Activated CD4-positive, alpha-beta T cell treated with anti-CD3 and anti-CD28 coated beads for 36 hours (primary cell): ENCODE measurements at places on chromosomes 2 and 18.

GRCh38 chr2:209694748-209695147 lies 76.9 kb upstream of the UNC80 start:
- peaks cover 7% of the 10 kb centered on the region for H3K4me1 ChIP-seq
- H3K27ac ChIP-seq: no peak overlapping the region
- no peak overlapping the region for H3K4me3 ChIP-seq
- H3K36me3 ChIP-seq: no peaks in the 10 kb centered on the region
- H3K27me3 ChIP-seq: peaks cover 2% of the 10 kb centered on the region

DNA sequence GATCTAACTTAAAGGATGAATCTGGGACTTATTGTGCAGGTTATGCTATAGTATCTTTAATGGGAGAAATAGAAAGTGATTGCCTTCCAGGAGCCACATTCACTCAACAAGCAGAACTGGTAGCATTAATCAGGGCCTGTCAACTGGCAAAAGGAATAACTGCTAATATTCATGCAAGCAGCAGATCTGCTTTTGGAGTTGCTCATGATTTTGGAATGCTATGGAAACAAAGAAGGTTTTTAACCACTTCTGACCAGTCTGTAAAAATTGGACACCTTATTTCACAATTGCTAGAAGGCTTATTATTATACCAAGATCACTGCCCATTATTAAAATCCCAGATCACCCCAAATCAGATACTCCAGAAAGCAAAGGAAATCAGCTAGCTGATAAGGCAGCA lies 200.4 kb downstream of the MREG start:
- H3K27me3 ChIP-seq: peaks cover 2% of the 10 kb centered on the region
- H3K27ac ChIP-seq: no peak overlapping the region
- no peak for DNase-seq
- peaks cover 16% of the 10 kb centered on the region for H3K4me1 ChIP-seq
- no peaks in the 10 kb centered on the region for H3K36me3 ChIP-seq

- no peak overlapping the region for H3K4me3 ChIP-seq
- H3K27me3 ChIP-seq: no peaks in the 10 kb centered on the region
- peaks cover 36% of the 10 kb centered on the region for H3K36me3 ChIP-seq
- H3K27ac ChIP-seq: no peak overlapping the region
- H3K4me1 ChIP-seq: no peaks in the 10 kb centered on the region
Observed at GRCh38 chr18:49778826-49779465, 34.4 kb downstream of the ACAA2 start.

DNA sequence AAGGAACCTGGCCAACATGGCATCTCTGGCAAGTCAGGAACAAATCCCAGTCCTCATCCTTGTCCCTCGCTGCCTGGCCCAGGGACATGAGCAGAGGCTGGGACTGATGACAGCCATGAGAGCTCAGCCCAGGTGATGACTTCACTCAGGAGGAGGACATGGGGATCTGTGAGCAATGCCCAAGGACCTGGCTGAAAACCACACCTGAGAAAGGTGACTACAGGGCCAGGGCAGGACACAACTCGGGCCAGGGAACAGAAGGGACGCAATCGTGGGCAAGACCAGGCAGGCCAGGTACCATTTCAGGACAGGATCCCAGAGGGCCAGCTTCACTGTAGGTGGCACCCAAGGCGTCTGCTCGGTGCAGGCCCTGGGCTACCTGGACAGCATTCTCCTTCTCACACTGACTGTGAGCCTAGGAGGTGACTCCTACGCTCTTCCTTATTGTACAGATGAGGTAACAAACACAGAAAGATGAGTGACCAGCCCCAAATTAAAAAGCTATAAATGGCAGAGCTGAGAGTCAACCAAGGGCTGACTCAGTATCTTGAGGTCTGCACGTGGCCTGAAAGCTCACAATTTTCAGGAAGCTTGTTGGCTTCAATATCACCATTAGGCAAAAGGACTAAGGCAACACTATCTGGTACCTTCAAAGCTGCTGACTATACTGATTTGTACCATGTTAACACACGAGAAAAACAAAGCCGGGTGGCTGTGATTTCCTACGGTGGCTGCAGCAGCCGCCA lies 141.1 kb downstream of the EIPR1 start:
- H3K4me1 ChIP-seq: peaks cover 27% of the 10 kb centered on the region
- H3K36me3 ChIP-seq: peaks cover 26% of the 10 kb centered on the region
- H3K4me3 ChIP-seq: no peak overlapping the region
- DNase-seq: no peak

DNA sequence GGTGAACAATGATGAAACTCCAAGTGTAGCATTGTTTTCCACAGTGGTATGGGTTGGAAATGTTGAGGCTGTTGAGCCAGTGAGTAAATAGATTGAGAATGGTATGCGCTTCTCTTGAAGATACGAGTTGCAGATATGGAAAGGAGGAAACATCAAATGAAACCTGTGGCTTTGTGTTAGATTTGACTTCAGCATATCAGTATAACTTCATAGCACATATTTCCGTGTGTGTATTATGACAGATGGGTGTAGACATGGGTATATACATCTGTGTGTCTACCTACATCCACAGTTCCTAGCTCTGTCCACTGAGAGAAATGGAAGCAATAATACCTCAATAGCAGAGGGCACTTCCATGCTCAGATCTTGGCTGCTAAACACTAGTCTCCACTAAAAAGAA lies 8.0 kb downstream of the SNED1 start:
- no peak overlapping the region for H3K4me3 ChIP-seq
- peaks cover 8% of the 10 kb centered on the region for H3K36me3 ChIP-seq
- DNase-seq: no peak

DNA sequence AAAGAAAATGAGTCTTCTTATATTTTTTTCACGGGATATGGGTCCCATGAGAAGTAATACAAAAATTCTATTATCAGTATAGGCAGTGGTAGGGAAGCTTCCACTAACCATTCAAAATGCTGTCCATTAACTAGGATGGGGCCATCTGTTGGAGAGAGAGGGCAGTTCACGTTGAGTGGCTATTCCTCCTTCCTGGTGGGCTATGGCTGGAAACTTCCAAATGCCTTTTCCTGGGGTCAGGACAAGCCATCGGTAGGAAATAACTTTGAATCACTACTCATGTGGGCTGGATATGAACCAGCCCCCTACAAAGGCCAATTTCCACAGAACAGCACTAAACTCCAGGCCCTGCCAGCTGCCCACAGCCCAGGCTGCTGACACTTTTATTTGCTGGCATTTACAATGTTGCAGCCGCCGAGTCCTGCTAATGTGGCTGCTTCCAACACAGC lies 156.1 kb upstream of the HNRNPA3 start:
- H3K27me3 ChIP-seq: peaks cover 4% of the 10 kb centered on the region
- H3K4me1 ChIP-seq: no peaks in the 10 kb centered on the region
- no peak overlapping the region for H3K4me3 ChIP-seq
- H3K27ac ChIP-seq: no peak overlapping the region
- no peak for DNase-seq
- no peaks in the 10 kb centered on the region for H3K36me3 ChIP-seq

GRCh38 chr2:197890168-197890567 lies 85.8 kb downstream of the PLCL1 start:
- no peaks in the 10 kb centered on the region for H3K36me3 ChIP-seq
- no peaks in the 10 kb centered on the region for H3K27me3 ChIP-seq
- peaks cover 65% of the 10 kb centered on the region for H3K4me1 ChIP-seq
- no peak for DNase-seq

DNA sequence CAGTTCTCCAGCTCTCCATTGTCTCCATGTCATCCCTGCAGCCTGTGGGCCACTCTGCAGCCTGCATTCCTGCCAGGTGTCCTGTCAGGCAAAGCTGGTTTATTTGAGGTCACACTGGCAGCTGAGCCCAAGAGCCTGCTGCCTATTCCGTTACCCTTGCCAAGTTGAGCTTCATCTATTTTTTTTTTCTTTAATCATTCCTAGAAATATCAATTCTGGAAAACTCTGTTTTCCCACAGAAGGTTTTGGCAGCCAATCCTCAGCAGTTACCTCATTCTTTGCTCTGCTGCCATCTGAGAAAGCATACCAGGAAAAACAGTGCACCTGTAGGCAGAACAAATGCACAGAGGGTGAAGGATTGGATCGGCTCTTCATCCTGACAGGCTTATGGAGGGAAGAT lies 411.0 kb upstream of the ACVR2A start:
- DNase-seq: no peak
- H3K27me3 ChIP-seq: no peaks in the 10 kb centered on the region
- H3K4me3 ChIP-seq: no peak overlapping the region
- H3K36me3 ChIP-seq: no peaks in the 10 kb centered on the region
- H3K4me1 ChIP-seq: no peaks in the 10 kb centered on the region

GRCh38 chr2:70328921-70329561 lies 27.2 kb upstream of the FAM136A start:
- H3K4me1 ChIP-seq: no peaks in the 10 kb centered on the region
- H3K4me3 ChIP-seq: no peak overlapping the region
- H3K27me3 ChIP-seq: no peaks in the 10 kb centered on the region
- no peaks in the 10 kb centered on the region for H3K36me3 ChIP-seq

- DNase-seq: no peak
- H3K27ac ChIP-seq: no peak overlapping the region
Observed at GRCh38 chr2:137838255-137839092, 125.8 kb upstream of the HNMT start.

DNA sequence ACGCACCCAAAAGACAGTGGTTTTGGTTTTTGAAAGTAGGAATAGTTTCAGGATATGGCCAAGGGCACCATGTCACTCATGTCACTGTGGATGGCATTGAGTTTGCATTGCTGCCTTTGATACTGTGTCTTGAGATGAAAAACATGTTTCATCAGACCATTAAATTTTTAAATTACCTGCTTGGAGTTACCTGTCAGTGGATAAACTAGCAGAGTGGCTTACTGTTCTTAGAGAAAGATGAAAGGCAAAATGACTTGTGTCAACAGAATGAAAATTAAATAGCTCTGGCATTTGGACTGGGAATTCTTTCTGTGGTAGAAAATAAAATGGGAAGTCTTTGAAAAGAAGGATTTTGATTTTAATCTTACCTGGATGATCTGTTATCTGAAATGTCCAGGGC lies 386 bp downstream of the ICOS start:
- H3K27ac ChIP-seq: peak overlapping the region; percentile 98
- DNase-seq: no peak
- H3K4me1 ChIP-seq: peaks cover 56% of the 10 kb centered on the region

DNA sequence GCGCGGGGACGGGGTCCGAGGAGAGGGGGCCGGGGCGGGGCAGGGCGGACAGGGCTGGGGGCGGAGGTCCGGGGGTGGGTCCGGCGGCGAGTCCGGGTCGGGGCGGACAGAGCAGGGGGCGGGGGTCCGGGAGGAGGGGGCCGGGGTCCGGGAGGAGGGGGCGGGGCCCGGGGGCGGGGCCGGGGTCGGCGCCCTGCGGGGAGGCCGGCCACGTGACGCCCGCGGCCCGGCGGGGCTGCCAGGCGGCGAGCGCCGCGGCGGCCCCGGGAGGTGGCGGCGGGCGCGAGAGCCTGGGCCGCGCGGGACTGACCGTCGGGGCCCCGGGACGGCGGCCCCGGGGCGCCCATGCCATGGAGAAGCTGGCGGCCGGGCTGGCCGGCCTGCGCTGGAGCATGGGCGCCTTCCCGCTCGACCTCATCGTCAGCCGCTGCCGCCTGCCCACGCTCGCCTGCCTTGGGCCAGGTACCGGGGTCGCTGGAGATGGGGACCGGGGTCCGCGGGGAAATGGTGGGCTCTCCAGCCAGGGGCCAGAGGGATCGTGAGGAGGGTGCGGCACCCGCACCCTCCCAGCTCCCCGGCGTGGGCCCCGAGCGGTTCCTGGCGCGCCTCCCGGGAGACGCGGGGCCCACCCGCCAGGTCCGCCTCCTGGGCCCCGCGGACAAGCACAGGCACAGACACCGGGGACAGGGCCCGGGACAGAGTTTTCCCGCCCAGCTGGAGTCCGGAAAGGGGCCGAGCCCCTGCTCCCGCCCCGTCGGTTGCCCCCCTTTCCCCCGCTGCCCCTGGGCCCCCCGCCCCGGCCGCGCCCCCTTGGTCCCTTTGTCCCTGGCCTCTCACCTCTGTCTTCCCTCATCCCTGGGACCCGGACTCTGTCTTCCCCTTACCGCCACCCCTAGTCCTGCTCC lies at the start of gene GAREM2:
GAREM2 (plus strand) TSS at position 218 of the 905 bp plus-strand sequence; CDS start at position 351, 133 bp downstream.
- H3K27me3 ChIP-seq: peaks cover 26% of the 10 kb centered on the region
- DNase-seq: no peak
- peaks cover 2% of the 10 kb centered on the region for H3K36me3 ChIP-seq
- H3K27ac ChIP-seq: no peak within 1 kb of the TSS

DNA sequence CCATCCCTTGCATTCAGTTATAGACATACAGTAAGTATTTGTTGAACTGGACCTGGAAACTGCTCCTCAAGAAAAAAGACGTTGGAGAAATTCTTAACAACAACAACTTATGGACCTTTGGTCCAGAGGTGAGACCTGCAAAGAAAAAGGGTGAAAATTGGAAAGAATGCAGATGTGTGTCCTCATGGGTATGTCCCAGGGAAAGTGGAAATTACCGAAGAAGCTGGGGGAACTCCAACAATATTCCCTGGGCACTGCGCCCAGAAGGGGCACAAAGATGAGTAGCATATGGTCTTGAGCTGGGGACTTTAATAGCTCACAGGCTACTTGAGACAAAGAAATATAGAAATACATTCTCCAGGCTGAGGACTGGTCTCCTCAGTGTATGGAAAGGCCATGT lies 35.5 kb upstream of the YWHAQ start:
- no peak overlapping the region for H3K27ac ChIP-seq
- DNase-seq: no peak
- H3K36me3 ChIP-seq: no peaks in the 10 kb centered on the region

DNA sequence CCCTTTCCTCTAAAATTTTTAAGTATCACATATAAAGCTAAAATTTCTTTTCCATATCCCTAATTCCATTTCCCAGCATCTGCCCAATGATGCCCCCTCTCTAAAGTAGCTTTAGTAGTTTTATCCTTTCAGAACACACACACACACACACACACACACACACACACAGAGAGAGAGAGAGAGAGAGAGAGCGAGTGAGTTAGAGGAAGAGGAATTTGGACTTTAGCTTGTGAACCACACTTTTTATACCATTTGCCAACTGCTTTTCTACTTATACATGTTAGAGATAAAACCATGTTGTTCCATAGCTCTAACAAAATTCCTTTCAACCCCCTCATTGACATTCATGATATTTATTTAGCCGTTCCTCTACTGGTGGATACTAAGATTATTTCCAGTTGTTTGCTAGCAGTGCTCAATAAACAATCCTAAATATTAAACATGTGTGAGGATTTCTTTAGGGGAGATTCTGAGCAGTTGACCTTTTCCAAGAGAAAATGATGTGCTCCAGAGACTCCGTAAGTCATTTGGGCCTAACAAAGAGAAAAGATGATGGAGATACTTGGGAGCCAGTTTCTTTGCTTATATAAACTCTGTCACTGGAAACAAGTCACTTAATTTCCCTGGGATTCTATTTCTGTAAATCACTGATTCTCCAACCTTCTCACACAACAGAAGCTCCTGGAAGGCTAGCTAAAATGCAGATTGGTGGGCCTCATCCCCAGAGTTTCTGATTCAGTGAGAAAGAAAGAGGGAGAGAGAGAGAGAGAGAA lies 229.7 kb upstream of the SP5 start:
- no peak overlapping the region for H3K4me3 ChIP-seq
- no peaks in the 10 kb centered on the region for H3K36me3 ChIP-seq
- no peak overlapping the region for H3K27ac ChIP-seq
- DNase-seq: no peak

GRCh38 chr2:171688129-171688465 lies 828 bp downstream of the DYNC1I2 start:
- H3K27ac ChIP-seq: peak overlapping the region; percentile 90
- peaks cover 15% of the 10 kb centered on the region for H3K4me1 ChIP-seq
